ENCODE measurements at places on chromosomes 5 and 9.

DNA sequence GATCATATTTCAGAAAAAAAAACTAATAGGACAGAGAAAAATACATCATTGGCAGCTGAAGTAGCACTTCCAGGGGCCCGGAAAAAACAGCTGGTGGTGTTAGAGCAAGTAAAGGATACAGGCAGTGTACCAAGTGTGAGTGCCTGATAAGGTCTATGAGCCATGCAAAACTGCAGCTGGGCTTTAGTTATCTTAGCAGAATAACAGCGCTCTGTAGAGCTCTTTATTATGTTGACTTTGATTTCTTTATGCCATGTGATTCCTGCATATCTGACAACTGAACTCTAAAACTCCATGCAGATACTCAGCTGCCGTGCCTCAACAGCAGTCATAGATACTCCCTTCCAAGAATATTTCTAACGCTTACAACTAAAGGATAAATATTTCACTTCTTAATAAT, 119.5 kb downstream of the CAAP1 start:
- no peak for DNase-seq

- DNase-seq: no peak
Observed at GRCh38 chr5:158162479-158163034, 303.6 kb upstream of the CLINT1 start.

GRCh38 chr5:72433522-72433921, 73.7 kb downstream of the ZNF366 start:
- no peak for DNase-seq

DNA sequence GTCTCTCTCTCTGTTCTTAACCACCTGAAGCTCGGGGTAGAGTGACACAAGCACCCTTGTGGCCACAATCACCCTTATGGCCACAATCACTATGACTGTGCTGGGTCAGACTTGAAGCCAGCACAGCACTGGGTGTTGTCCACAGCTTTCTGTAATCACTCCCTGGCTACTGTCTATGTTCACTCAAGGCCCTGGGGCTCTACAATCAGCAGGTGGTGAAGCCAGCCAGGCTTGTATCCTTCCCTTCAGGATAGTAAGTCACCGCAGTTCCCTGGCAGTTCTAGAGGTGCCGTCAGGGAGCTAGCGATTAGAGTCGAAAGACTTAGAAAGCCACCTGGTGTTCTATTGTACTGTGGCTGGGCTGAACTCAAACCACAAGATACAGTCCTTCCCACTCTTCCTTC, 44.2 kb downstream of the GDA start:
- no peak for DNase-seq

- DNase-seq: no peak
Observed at GRCh38 chr5:142785206-142785605, 15.0 kb downstream of the ARHGAP26 start.

DNA sequence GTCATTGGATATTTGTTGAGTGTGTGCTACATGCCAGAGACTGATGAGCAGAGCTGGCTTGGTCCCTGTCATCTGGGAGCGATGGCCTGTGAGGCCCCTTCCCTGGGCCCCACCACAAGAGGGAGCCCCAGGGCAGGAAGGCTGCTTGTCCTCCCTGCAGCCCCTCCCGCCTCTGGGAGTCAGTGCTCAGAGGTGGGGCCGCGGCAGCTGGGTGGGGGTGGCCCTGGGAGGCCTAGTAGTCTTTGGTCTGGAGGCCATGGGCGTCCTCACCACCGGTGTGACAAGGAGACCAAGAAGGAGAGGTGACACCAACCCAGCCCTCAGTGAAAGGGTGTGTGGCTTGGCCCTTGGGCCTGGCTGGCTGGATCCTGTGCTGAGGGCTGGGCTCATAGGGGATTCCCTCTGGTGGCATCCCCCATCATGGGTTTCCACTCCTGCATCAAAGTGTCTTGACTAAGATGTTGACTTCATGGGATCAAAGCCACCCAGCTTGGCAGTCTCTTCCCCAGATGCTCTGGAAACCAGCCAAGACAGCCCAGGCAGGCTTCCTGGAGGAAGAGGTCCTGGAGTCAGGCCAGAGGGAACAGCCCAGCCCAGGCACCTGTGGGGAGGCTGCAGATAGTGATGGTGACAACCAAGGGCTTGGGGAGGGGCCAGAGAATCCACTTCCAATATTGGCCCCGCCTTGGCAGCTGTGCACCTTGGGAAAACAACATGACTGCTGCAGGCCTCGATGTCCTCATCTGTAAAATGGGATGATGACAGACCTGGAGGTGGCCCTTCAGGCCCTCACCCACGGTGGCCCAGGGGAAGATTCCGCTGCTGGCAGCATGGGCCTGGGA, 166.7 kb downstream of the GAPVD1 start:
- peak; percentile 48 for DNase-seq

DNA sequence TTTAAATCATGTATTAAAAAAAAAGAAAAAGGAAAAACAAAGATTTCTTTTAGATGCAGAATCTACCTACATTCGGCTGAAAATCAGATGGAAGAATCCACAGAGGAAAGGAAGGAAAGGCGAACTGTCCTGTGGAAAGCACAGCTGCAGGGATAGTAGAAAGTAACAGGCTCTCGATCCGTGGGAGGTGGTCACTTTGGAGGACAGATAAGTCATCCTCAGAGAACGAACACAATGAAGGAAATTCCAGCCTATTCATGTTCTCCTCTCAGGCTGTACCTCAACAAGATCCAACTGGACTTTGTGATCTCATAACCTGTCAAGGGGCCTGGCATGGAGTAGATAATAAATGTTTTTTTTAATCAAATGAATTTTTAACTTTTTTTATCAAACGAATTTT, 72.8 kb downstream of the NR6A1 start:
- no peak for DNase-seq

DNA sequence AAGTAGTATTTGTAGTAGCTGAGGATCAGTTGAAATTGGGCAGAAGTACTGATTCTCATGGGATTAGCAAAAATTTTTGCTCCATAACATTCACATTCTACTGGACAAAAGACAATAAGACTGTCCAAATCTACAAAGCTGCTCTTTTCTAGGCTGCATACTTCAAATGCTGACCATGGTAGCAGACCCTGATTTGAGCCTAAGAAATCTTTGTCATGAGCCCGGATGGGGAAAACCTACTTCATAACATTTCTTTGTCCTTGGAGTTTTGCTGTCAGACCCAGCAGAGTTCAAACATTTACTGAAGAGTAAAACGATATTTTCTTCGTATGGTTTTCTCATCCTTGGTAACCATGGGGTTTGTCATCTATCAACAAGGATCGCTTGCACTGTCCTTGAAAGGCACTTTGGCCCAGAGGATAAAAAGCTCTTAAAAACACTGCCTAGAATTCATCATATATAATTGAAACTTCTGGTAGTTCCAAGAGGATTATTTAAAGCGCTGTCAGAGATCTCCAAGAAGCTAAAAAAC, 216.9 kb downstream of the CAVIN4 start:
- DNase-seq: no peak

- no peak for DNase-seq
Observed at GRCh38 chr9:81680006-81680405, 9.3 kb downstream of the TLE1 start.

GRCh38 chr5:101561018-101561417, 657.9 kb upstream of the ST8SIA4 start:
- DNase-seq: no peak

GRCh38 chr5:178231539-178232123, 971 bp downstream of the PHYKPL start:
- no peak for DNase-seq

- DNase-seq: no peak
Observed at GRCh38 chr9:132141948-132142594, 19.8 kb upstream of the NTNG2 start.

GRCh38 chr5:4579679-4580078, 560.5 kb upstream of the ADAMTS16 start:
- DNase-seq: no peak

DNA sequence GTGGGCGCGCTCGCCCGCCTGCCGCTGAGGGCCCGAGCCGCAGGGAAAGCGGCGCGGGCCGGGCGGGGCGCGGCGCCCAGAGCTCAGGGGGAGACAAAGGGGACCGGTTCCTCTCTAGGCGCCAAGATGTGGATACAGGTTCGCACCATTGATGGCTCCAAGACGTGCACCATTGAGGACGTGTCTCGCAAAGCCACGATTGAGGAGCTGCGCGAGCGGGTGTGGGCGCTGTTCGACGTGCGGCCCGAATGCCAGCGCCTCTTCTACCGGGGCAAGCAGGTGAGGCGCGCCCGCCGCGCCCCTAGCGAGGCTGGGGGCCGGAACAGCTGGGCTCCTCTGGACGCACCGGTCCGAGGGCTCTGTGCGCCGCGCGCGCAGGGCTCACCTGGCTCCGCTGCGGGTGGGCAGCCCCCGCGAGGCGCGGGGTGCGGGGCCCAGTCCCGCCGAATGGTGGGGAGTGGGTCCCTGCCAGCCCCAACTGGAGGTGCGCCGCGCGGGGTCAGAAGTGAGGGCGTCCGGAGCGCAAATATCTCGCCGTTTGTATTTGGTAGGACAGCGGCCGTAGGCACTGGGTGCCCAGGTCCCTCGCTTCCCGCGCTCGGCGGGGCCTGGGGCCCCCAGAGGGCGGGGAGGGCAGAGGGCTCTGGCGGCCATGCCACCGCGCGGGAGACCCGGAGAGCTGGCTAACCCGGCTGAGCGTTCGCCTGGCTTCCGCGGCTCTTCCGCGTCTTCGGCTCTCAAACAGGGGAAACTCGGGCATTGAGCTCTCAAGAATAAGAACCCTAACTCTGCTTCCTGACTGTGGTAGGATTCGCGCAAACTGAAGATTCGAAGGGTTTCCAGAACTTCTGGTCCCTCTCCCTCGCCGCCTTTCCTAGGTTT, 607 bp downstream of the UHRF2 start:
- DNase-seq: peak; percentile 44

DNA sequence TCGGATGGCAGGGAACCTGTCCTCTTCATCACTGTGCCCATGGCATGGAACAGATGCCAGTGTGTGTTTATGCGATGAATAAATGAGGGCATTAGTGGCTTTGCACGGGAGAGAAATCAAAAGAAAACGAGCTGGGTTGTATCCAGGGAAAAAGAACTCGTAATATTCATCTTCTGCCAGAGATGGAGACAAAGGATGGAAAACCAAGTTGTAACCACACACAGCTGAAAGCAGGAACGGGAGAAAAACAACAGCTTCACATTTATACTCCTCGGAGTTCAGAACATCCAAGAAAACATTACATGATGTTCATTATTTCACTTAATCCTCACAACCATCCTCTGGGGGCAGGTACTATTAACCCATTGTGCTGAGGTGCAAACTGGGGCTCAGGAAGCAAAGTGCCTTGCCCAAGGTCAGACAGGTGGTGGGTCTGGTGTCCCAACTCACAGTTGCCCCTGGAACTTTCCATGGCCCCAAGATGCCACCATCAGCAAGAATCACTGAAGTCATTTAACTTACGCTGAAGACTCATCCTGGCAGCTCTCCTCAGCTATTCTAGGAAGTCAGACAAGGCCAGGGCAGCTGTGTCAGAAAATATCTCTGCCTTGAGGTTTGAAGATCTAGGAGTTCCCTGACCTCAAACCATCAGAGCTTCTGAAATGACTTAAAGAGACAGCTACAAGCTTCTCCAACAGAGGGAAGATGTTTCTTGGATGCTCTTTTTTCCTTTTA, 250.4 kb downstream of the NSG2 start:
- DNase-seq: no peak

GRCh38 chr5:98770209-98770910, 3.1 kb upstream of the RGMB start:
- DNase-seq: peak; percentile 17

GRCh38 chr5:75368391-75368790, 31.4 kb downstream of the HMGCR start:
- no peak for DNase-seq

DNA sequence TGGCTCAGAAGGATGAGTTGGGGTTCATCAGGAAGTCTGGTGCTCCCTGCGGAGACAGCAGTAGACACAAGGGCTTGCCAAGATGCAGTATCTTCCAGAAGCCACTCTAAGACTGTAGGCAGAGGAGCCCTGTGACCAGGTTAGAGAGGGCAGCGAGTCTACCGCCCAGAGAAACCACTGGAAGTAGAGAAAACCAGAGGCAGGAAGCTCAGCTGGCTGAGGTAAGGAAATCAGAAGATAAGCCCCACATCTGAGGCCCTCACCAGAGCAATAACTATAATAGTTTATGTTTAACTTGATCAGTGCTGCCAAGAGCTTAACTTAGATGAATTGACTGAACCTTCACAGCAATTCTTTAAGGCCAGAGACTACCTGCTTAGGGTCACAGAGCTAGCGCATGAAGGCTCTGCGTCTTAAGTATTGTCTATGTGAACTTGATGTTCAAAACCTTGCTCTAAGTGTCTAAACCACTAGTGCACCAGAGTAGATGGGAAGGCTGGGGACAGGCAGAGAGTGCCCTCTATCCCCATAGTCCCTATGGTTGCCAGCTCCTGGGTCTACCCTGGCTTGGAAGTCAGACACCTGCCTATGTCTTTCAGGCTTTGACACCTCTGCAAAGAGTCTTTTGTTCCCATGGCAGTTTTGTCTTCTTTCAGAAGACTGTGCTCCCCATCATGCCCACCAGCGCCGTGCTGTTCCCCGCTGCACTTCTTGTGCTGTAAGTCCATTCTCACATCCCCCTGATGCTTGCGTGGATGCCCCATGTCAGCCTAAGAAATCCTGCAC, 228.2 kb upstream of the KLF4 start:
- no peak for DNase-seq

DNA sequence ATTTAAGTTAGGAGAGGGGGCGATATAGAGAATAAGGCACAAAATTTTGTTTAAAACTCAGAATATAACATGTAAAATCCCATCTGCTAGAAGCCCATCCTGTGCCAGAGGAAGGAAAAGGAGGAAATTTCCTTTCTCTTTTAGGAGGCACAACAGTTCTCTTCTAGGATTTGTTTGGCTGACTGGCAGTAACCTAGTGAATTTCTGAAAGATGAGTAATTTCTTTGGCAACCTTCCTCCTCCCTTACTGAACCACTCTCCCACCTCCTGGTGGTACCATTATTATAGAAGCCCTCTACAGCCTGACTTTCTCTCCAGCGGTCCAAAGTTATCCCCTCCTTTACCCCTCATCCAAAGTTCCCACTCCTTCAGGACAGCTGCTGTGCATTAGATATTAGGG, 18.3 kb downstream of the MOCS2 start:
- no peak for DNase-seq

- DNase-seq: no peak
Observed at GRCh38 chr9:98002808-98003207, 19.7 kb downstream of the ANP32B start.

DNA sequence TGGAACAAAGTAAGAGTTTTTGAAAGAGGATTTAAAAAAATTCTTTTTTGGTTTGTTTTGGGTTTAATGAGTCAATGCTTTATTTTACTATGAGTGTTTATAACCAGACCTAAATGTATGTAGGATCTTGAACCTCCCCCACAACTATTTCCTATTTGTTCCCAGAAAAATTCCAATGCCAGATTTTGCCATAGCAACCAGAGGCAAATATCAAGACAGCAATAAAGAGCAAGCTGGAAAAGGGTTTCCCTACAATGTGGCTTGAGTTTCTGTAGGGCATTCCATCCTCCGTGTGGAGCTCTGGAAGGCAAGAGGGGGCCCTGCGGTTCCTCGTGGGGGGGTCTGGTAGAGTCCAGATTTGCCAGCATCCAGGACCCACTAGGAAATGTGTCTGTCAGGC, 27.8 kb upstream of the GDNF start:
- no peak for DNase-seq

DNA sequence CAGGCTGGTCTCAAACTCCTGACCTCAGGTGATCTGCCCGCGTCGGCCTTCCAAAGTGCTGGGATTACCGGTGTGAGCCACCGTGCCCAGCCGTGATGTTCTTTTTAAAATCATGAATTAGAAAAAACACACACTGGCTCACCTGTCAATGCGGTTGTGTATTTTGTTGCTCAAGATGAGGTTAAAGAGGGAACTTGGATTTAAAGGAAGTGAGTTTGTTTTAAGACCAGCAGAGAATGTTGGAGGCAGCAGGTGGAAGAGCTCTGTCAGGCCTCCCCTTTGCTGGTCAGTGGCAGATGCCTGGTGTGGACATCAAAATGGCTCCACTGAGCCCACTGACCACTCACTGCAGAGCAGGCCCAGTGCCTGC, 38.9 kb downstream of the WNK2 start:
- no peak for DNase-seq

Data from activated naive CD8-positive, alpha-beta T cell treated with anti-CD3 and anti-CD28 coated beads, Interleukin-2, amount 50 U/mL, for 24 hours (primary cell).